Kidney (tissue), 22 donors: ENCODE measurements at places on chromosomes 2 and 18. TPM values are rescaled to one million over a fixed set of nuclear protein-coding genes. Genes with fewer than 3 reads are reported as not detected.

DNA sequence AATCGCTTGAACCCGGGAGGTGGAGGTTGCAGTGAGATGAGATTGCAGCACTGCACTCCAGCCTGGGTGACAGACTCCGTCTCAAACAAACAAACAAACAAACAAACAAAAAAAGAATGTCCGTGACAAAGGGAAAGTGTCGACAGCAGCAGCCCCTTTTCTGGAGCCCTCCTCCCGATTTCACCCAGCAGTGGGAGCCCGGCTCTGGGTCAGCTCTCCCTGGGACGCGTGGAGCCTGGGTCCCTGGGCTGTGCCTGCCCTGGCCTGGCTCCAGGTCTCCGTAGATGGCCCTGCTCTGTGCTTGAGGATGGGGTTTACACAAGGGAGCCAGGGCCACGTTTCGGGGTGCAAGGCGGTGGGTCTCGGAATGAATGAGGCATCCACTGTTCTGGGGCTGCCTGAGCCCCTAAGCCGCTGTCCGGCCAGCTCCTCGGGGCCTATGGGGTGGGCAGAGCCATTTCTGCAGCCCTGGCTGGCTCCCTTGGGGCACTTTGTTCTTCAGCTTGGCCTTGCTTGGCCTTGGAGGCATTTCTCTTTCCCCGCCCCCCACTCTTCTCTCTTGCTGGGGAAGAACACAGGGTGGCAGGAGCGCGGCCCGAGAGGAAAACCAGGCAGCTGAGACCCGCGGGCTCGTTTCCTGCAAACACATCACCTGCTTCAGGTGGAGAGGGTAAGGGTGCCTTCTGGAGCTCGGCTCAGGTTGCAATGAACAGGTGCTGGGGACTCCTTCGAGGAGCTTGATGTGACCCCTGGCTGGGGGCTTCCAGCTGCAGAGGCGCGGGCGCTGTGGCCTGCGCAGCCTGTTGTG is 29.1 kb downstream of the RTP5 start:
- DNase-seq = peak; percentile 46

DNA sequence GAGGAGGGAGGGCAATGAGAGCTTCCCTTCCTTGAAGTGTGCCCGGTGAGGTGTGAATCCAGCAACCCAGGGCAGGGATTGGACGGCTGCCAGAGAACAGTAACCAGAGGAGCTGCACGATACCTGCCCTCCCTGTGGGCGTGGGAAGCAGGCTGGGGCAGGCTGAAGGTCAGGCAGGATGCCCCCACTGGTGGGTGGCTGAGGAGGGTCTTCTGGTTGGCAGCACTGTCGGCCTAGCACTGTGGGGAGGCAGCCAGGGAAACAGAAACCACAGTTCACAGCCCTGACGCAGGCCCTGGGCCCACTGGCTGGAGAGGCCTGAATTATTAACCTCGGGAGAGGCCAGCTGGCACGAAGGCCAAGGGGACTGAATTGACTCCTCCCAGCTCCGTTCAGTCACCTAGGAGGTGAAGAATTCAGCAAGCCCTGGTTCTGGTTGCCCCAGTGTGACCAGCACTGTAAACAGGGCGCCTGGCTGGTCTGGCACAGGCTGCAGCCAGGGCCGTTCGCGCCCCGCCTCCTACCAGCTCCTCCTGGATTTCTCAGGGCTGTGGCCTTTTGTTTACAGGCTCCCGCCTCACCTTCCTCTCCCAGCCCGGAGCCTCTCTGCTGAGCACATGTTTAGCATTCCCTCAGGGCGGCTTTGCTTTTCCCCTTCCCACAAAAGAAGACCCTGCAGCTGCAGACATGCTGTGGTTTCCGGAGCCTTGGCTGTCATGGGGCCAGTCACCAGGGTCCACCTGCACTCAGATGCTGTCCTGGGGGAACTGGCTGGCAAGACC is 97.8 kb downstream of the B3GNT2 start:
- DNase-seq = peak; percentile 95

GRCh38 chr2:105989070-105989469 is 205.0 kb downstream of the UXS1 start:
- no peak for DNase-seq

- no peak for DNase-seq
These were observed 342.7 kb downstream of the RND3 start for GRCh38 chr2:150144546-150145298.

Gene EVA1A
- polyA plus RNA-seq = 32.4 TPM

Gene LOXHD1
- not detected for polyA plus RNA-seq

Gene HES6
- 5.5 TPM for polyA plus RNA-seq
